Heart left ventricle (tissue), 16 donors: ENCODE measurements at places on chromosomes 7 and 10. TPM values are rescaled to one million over a fixed set of nuclear protein-coding genes. Genes with fewer than 3 reads are reported as not detected.

DNA sequence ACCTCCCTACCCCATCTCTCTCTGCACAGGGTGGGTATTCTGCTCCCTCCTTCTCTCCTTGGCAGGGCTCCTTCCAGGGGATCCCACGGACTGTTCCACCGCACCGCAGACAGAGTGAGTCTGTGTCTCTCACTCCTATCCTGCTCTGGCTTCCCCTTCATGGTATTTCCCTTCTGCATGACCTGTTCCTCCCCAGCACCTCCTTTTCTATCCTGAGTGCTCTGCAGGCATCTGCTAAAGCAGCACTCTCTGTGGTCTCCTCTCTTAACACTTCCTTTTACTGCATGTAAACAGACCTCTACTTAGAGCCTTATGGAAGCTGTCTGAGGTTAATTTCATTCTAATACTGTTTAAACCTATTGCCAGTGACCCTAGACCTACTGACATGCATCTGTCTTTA, 171.5 kb downstream of the CCSER2 start:
- no peak for DNase-seq

DNA sequence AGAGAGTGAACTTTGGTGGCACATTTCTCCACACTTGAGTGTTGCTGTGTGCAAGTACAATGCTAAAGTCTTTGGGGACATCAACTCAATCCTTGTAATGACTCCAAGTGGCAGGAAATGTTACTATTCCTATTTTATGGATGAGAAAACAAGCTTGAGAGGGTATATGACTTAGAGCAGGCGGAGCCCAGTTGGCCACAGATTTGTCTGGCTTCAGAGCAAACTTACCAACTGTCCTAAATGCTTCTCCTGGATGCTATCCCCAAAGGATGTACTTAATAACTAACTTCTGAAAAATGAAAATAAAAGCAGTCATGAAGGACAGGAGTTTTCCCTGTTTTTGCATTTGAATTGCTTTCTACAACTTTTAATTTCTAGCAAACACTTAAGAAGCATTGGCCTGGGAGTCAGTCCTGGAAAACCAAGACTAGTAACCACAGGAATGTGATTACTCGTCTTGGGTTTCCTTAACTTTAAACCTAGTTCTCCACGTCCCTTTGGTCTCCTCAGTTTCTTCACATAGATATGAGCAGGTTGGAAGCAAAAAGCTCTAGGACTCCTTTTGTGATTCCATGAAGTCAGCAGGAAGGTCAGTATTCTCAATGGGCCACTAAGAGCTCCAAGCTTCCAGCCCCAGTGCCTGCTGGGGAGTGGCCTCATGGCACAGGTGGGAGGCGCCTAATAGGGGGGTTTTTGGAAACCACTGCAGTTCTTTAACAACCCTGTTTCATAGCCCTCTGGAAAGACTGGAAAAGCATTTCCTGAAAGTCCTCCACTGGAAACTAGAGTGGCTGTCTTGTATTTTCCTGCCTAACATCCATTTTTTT, 140.8 kb downstream of the GLCCI1 start:
- no peak for DNase-seq

DNA sequence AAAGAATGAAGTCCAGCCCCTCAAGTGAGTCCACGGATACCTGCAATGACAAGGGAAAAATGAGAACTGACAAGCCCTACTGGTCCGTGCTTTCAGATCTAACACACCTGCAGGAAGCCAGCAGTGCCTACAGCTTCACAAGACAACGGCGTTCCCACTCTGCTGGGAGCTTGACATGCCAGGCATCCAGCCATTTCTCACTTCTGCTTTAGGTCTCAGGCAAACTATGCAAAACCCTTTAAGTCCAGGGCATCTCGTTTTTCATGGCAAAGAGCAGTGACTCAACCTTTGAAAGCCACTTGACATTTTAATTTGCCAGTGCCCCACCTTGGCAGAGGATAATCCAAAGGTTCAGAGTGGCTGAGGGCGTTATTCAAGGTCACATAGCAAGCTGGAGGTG, 49.1 kb upstream of the GPAM start:
- DNase-seq = no peak

GRCh38 chr10:103096130-103096529, 96.9 kb downstream of the NT5C2 start:
- no peak for DNase-seq

DNA sequence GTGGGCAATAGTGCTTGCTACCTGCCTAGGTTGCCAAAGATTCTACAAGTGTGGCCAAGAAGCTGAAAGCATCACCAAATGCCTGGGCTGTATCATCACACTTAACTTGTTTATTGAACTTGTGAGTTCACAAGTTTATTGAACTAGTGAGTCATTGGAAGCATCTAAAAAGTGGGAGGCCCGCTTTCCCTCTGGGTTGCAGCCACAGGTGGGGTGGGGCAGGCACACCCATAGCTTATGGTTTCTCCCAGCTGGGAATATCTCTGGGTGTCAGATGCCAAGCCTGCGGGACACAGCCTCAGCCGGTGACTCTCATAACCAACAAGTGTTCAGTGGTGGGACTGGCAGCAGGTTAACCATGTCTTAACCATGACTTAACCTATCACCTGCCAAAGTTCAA, 145.9 kb upstream of the FAM13C start:
- no peak for DNase-seq

DNA sequence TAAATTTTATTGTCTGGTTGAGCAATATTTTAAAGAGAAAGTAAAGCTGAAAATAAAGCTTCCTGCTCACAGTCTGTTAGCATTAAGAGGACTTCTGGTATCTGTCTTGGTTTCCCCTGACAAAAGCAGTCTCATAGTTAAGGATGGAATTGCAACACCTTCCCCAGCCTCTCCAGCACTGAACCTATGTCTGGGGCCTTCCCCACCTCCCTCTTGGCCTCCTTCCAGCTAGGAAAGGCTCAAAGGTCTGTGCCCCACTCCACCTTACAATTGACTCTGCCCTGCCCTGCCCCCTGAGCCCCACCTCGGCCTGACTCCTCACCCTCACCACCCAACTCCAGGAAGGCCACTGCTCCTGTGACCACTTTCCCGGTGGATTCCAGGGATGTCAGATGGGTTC, 33.2 kb downstream of the COL17A1 start:
- no peak for DNase-seq

DNA sequence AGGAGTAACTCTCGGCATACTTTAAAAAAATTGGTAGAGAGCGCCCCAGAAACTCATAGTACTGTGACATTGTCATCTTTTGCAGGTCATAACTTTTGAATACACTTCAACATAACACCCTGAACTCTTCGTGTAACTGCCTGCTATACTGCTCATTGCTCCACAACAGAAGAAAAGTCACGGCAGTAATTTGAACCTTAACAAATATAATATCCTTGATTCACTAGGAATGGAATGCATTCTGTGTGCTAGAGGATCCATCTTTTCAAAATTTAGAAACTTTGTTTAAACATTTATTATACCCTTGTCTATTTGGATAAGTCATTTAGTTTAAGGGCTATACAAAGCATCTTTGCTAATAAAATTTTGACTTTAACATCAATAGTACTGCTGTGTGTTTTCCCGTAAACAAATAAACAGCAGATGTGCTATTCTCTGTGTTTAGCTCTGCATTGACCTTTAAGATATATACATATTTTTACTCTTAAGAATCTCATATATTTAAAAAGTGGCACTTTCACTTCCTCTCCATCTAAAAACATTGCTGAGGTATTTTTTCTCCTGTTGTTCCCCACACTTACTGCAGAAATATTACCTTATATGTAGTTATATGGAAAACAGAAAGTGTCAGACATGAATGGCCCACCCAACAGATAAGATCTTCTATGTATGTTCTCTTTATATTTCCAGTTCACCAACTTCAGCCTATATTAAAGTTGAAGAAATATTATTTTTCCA, 217.6 kb upstream of the TMEM229A start:
- no peak for DNase-seq

GRCh38 chr7:130227883-130228575, 20.4 kb downstream of the SSMEM1 start:
- no peak for DNase-seq

DNA sequence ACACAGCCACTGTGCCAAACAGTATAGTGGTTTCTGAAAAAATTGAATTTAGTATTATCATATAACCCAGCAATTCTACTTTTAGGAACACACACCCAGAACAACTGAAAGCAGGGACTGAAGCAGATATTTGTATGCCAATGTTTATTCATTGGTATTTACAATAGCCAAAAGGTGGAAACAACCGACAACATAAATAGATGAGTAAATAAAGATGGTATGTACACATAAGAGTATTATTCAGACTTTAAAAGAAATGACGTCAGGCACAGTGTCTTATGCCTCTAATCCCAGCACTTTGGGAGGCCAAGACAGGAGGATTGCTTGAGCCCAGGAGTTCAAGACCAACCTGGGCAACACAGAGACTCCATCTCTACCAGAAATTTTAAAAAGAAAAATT, 7.2 kb downstream of the CDCA7L start:
- no peak for DNase-seq

DNA sequence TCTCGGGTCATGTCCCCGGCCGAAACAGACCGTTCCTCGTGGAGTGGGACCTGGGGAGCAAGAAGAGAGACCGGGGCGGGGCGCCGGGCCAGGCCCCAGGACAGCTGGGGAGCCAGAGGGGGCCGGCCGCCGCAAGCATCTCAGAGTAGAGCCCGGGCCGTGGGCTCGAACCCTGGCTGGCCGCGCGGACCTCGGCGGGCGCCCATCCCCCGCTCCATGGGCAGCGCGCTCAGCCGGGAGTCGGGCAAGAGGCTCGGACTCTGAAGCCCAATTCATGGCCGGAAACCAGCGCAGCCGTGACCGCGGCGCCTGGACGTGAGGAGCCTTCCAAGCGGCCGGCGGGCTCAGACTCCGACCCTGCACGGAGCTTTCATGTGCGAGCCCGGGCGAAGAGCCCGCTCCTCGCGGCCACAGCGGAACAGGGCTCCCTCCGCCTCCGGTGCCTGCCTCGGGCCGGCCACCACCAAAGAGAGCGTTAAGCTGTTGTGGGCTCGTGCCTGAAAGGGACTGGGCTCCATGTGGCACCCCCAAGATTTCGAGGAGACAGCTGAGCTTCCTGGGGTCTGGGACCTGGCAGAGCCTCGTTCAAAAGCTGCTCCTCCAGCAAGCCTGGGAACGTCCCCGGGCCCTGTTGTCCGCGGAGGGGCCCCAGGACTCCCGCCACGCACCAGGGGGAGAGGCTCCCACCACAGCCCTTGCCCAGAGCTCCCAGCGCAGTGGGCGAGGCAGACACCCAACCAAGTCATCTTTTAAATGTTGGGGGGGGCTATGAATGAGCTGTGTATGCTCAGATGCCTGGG, 757 bp upstream of the GRID1 start:
- no peak for DNase-seq

- no peak for DNase-seq
These were observed 38.5 kb downstream of the ZNF438 start for GRCh38 chr10:30993155-30993554.

DNA sequence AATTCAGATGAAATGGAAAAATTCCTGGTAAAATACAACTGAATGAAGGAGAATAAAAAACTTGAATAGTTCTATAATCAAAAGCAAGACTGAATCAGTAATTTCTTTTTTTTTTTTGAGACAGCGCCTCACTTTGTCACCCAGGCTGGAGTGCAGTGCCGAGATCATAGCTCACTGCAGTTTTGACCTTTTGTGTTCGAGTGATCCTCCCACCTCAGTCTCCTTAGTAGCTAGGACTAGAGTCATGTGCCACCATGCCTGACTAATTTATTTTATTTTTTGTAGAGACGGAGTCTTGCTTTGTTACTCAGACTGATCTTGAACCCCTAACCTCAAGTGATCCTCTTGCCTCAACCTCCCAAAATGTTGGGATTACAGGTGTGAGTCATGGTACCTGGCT, 26.1 kb downstream of the SYPL1 start:
- no peak for DNase-seq

DNA sequence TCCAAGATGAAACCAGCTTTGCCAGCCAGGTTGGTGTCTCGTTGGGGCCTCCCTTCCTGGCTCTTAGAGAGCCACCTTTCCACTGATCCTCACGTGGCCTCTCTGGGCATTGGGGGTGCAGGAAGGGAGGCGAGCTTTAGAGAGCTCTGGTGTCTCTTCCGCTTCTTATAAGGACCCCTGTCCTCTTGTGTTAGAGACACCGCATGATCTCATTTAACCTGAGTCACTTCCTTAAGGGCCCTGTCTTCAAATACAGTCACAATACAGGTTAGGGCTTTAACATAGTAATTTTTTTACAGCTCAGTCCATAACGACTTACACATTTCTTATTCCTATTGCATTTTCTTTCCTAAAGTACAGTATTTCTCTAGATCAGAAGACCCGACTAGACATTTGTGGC, 535.8 kb downstream of the SDK1 start:
- no peak for DNase-seq

- DNase-seq = no peak
These were observed 68.5 kb upstream of the NFKB2 start for GRCh38 chr10:102327002-102327401.

GRCh38 chr10:43731486-43731885, 82.8 kb upstream of the ZNF32 start:
- DNase-seq = no peak

DNA sequence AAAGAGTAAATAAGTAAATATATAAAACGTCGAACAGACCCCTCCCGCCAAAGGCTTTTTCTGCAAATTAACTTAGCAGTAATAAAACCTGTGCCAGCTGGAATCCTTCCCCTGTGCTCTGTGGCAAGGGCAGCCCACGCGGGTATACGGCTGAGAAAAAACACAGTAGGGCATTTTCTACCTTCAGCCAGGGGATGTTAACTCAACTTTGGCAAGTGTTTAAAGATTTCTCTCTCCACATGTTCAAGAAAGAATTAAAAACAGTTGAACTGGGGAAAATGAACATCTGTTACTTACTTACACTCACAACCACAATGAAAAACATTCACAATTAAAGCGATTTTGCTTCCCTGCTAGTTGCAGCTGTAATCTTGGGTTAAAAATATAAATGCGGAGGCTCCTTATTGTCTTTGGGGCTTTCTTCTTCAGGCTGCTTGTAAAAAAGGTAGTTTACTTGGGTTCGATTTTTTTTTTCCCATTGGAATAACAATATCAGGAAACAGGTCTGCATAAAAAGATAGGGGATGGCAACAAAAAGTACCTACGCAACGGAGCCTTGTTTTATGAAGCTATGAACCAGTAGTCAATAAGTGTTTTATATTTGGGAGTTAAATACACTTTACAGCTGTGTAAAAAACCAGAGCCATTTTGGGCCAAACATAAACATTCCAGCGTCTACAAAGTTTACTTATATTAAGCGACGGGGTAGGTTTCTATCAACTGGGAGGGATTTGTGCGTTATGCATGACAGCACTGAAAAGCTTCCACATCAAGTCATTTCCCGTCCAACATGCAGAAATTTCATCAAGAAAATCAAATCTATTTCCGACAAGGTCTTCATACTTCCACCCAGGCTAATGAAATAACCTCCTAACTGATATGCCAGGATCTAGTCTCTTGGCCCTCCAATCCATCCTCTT, 132.7 kb downstream of the TAX1BP1 start:
- no peak for DNase-seq

- DNase-seq = no peak
These were observed 784.0 kb downstream of the SUGCT start for GRCh38 chr7:40918701-40919271.

GRCh38 chr10:59047180-59047579, 129.3 kb upstream of the PHYHIPL start:
- no peak for DNase-seq

- no peak for DNase-seq
These were observed 59.3 kb upstream of the ECHDC3 start for GRCh38 chr10:11682851-11683250.

Gene ASB4
- polyA plus RNA-seq = 0.18 TPM

Gene MYPN
- polyA plus RNA-seq = 33.4 TPM

Gene FAM180A
- polyA plus RNA-seq = 16.7 TPM

Gene ITPRID1
- polyA plus RNA-seq = not detected

Gene C10orf105
- polyA plus RNA-seq = 0.08 TPM

Gene UCN3
- polyA plus RNA-seq = not detected

Gene ATAD1
- 17.5 TPM for polyA plus RNA-seq

Gene HMX3
- polyA plus RNA-seq = not detected

Gene COX19
- polyA plus RNA-seq = 6.6 TPM

Gene EVX1
- polyA plus RNA-seq = not detected

Gene PDE1C
- polyA plus RNA-seq = 42.9 TPM

Gene C7orf33
- not detected for polyA plus RNA-seq
